ENCODE measurements at places on chromosomes 3 and 15.

- DNase-seq = no peak
Observed at GRCh38 chr3:171358181-171358880, 101.9 kb downstream of the TNIK start.

DNA sequence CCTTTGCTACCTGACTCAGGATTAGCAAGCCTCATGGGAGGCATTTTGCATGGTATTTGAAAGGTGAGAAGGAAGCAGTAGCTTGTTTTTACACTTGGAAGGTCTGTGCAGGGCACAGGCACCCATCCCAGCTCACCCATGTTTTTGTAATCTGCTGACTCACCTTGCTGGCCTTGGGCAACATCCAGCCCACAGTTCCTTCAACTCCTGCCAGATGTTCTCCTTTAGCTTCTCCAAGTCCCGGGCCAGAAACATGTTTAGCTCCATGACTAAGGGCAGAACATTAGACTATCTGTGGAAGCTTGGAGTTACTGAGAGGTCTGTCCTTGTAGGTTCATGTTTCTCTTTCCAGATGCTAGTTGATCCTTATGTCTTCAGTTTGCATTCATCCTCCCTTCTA lies 12.4 kb upstream of the ZNF770 start:
- no peak for DNase-seq

GRCh38 chr15:61339516-61339915 lies 110.4 kb upstream of the RORA start:
- DNase-seq = no peak

DNA sequence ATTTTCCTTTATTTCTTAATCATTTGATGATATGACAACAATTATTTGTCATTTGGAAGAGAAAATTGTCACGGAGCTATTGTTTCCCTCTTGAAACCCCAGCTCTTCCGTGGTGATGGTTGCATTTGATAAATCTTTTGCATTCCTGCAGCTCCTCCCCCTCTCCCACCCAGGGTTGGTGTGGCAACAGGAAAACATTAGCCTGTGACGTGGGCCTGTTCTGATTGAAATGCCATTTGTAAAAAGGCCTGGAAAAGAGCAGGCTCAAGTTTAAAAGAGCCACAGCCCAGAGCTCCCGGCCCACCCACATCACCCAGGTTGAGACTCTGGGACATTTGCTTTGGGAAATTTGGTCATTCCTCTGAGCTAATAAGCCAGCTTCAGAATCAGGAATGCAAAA lies 282.5 kb downstream of the RPLP1 start:
- no peak for DNase-seq

- no peak for DNase-seq
Observed at GRCh38 chr3:195416795-195417194, 26.0 kb downstream of the ACAP2 start.

GRCh38 chr3:55467099-55467498 lies 20.0 kb downstream of the WNT5A start:
- DNase-seq = no peak

Measured in activated T-helper 1 cell treated with Interleukin-2 at 50 U/mL for 16 hours (primary cell).